Fibroblast of the aortic adventitia (primary cell): ENCODE measurements at places on chromosomes 5 and 9.

- peak; percentile 72 for DNase-seq
Observed at GRCh38 chr5:111869681-111870080, 112.7 kb upstream of the NREP start.

DNA sequence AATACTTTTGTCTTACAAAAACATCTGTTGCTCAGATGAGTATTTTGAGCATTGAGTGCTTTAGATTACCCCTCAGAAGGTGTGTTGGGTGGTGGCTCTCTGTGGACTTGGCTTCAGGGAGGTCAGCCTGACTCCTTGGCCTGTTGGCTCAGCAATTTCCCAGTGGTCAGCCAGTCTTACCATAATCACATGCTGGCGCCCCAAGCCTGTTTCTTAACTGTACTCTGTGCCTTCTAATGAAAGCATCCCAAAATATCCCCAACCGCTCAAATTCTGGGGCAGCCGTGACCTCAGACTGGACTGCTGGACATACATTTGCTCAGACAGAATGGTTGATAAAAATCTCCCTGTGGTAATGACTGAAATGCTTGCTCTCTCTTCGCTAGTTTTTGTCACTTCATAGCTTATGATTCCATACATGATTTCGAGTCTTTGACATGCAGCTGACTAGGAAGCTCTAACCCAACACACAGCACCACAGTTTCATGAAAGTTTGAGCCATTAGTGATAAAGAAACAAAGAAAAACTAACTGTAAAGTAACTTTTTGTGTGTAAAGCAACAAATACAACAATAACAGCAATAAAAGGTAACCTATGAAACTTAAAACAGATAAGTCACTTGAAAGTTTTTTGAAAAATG lies 562.2 kb upstream of the MEF2C start:
- DNase-seq, result no peak

- DNase-seq, result no peak
Observed at GRCh38 chr5:80147119-80147815, 108.6 kb downstream of the SERINC5 start.

DNA sequence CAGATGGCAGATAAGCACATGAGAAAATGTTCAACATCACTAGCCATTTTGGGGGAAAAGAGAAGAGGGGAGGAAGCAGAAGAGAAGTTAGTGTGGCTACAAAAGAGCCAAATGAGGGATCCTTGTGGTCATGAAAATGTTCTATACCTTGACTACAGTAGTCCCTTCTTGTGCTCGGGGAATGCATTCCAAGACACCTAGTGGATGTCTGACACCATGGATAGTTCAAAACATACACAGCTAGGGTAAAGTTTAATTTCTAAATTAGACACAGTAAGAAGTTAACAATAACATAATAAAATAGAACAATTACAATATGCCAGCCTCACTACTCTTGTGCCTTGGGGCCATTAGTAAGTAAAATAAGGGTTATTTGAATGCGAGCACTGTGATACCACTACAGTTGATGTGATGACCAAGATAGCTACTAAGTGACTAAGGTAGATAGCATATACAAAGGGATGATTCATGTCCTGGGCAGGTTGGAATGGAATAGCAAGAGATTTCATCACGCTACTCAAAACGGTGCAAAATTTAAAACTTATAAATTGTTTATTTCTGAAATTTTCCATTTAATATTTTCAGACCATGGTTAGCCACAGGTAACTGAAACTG lies 344.1 kb downstream of the NR2F1-AS1 start:
- peak; percentile 14 for DNase-seq

DNA sequence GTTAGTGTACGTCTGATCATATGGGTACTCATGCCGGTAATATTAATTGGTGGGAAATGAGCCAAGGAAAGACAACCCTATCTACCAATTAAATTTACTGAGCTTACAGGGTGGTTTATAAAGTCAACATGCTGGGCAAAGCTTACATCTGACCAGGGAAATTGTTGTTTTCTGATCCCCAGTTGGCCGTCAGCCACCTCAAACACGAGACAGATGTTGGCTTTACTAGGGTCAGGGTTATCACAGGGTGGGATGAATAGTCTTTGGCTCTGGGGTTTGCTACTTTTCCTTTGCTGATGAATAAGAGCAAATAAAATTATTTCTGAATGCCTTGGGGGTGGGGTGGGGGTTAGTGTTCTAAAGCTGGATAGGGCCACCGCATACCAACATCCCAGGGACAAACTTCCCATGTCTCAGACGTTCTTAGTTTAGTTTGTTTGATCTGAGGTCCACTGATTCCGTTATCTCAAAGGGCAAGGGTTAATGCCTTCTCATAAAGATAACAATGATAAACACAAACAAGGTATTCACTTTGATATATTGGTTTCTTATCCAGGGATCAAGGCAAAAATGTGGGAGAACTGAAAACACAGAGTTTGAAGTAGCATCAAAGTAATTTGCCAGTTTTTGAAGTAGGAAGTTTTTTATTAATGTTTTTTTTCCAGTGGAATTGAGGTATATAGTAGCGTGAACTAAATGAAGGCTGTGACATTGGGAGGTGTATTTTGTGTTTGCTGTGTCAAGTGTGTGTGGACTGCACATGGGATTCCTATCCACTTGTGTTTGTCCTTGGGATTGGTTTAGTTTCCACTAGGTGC lies 109.1 kb upstream of the RPS23 start:
- peak; percentile 78 for DNase-seq

GRCh38 chr5:141430332-141431113 lies at the start of gene PCDHGA12:
PCDHGA12 (plus strand) TSS chr5:141430507; CDS start chr5:141430760, 253 bp downstream.
- peak; percentile 97 for DNase-seq

DNA sequence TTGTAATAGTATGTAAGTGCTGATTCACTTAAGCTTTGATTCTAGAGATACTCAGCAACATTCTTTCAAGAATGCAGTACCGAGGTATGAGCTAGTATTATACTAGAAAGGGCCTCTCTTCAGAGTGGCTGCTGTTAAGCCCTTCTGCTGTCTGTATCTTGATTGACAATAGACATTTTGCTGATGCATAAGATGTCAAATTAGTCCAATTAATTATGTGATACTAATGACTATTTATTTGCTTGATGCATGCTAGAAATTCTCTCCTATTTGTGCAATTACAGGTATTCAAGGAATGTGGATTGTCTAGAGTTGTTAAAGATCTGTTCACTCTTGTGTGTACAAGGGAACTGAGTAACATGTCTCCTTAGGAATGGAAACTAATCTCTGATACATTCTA lies 92.3 kb upstream of the PTGER4 start:
- no peak for DNase-seq

DNA sequence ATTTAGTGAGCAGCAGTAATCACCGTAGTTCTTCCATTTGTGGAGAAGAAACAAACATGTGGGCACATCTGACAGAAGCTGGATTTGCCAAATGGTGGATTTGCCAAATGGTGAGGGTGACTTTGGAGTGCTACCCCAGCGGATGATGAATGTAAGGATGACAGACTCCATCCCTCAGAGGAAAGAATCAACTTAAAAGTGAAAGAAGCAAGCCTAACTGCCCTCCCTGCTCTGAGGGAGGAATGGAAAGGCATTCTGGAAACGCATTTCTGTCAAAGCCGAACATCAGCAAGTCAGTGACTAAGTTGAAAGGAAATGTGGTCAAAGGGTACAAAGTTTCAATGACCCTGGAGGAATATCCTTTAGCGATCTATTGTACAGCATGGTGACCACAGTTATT lies 143.5 kb downstream of the GPBP1 start:
- no peak for DNase-seq

DNA sequence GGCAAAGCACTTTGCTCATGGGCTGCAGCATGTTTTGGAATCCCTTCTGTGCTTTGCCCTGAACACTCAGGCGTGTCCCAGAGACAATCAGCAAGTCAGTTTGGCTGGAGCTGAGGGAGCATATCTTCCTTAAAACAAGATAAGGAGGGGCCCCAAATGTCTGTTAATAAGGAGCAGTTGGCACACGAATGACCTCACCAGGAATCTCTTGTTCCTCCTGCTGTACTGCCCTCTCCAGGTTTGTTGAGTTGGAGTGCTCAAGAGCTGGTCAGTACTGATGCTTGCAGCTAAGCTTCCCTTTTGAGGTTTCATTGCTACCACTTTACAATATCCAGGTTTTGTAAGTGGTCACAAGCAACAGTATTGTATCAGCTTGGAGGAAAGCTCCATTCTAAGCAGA lies 101.3 kb upstream of the EGFLAM start:
- no peak for DNase-seq

DNA sequence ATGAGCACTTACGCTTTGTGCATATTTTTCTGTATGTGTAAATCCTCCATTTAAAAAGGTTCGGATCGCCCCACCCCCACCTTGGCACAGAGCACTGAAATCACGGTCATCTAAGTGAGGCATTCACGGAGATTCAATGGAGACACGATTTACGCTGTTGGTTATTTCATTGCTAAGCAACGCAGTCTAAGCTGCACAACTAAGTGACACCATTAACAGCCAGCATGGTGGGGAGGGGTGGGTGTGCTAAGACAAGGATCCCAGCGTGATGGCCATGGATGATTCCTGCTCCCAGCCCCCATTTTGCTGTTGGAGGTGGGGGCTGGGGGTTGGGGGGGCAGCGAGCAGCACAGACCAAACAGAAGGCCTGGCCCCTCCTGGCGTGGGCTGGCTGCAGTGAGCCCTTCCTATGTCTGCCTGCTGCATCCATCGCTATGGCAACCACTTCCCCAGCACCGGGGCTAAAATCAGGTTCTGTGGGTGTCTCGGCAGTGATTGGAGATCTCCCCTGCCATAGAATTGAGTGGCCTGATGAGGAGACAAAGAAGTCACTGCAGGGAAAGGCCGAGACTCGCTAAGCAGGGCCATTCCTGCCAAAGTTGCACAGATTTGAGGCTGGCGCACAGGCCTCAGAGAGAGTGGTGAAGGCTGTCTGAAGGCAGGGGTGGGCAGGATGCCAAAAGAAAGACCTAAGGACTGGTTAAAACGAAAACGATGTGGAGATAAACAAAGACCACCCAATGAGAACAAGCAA lies 14.3 kb upstream of the MARCHF6 start:
- no peak for DNase-seq

DNA sequence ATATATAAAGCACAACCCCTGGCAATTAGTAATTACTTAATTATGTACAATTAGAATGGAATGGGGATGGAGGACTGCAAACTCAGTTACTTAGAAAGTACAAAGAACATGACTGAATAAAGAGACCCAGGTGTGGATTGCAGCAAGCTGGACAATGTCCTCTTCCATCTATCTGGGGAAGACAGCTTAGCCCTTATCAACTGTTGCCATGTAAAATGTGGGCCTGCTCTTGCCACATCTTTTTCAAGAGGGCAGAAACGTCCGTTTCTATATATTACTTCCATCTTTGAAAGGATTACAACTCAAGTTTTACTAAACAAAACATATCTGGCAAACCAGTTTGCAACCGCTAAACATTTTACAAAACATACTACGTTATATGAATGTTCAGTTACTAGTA lies 26.2 kb downstream of the GOLPH3 start:
- DNase-seq, result no peak

DNA sequence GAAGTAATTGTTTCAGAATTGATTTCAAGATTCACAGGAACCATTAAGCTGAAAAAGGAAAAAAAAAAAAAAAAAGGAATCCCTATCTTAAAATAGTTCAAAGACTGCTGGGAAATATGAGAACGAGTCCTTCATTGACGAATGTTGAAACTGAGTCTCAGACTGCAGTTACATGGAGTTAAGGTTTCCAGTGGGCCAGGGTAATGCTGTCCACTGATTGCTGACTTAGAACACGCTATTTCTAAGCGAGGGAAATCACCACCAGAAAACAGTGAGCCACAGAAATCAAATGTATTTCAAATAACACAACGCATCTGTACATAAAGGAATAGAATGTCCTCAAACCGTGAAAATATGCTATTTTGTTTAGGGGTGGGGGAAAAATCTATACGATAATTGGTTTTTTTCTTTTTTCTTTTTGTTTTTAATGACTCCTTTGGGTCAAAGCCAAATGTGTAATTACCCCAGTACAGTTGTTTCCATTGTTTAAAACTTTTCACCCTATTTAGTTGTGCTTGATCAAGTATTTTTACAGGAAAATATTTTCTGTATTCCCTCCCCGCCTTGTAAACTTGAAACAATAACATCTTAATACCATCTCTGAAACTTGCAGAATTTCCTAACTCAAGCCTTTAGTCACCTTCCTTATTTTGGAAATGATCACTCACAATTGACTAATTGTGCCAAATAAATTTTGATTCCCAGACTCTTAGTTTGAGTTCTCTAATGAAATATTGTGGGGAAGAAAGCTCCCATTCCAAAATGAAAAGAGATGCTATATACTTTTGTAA lies 208.3 kb downstream of the MCTP1 start:
- DNase-seq, result no peak

- DNase-seq, result no peak
Observed at GRCh38 chr9:22911632-22912031, 465.0 kb downstream of the DMRTA1 start.

- peak; percentile 4 for DNase-seq
Observed at GRCh38 chr5:98679963-98680362, 93.5 kb upstream of the RGMB start.
